Left kidney (tissue), 8 donors: ENCODE measurements at places on chromosomes 13 and 19.

- peak; percentile 46 for DNase-seq
These were observed 6.3 kb downstream of the PMIS2 start for GRCh38 chr19:35592226-35592625.

DNA sequence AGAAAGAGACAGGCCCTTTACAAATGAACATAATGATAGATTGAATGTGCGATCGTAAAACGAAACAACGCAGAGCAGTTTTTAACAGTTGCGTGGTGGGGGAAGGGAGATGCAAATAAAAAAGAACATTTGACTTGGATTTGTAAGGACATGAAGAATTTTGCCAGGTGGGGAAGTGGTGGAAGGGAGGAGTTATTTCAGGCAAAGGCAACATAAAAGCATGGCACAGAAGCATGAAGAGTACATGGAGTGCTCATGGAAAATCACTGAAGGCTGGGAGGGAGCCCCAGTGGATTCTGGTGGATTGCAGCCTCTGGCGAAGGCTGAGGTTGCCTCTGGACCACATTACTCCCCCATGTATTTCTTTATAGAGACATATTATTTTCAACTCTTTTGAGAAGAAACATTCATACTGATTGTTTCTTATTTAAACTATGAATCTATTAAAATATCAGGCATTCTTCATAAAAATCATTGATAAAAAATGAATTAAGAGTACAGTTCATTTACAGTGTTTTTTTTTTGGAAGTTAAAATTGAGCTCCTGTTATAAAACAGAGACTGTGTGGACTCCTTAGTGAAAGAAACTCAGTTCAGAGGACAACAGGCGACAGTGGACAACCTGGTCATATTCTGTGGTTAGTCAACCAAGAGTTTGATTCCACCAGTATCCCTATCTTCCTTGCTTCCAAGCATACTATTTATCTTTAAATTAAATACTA, 57.5 kb downstream of the STARD13 start:
- no peak for DNase-seq

- DNase-seq: no peak
These were observed 339.1 kb downstream of the FGF9 start for GRCh38 chr13:22009937-22010336.

- no peak for DNase-seq
These were observed 32.2 kb downstream of the ANKRD27 start for GRCh38 chr19:32642771-32643170.

- no peak for DNase-seq
These were observed 23.8 kb downstream of the PRAM1 start for GRCh38 chr19:8478598-8478997.

- no peak for DNase-seq
These were observed 8.9 kb downstream of the RTBDN start for GRCh38 chr19:12825254-12826131.

DNA sequence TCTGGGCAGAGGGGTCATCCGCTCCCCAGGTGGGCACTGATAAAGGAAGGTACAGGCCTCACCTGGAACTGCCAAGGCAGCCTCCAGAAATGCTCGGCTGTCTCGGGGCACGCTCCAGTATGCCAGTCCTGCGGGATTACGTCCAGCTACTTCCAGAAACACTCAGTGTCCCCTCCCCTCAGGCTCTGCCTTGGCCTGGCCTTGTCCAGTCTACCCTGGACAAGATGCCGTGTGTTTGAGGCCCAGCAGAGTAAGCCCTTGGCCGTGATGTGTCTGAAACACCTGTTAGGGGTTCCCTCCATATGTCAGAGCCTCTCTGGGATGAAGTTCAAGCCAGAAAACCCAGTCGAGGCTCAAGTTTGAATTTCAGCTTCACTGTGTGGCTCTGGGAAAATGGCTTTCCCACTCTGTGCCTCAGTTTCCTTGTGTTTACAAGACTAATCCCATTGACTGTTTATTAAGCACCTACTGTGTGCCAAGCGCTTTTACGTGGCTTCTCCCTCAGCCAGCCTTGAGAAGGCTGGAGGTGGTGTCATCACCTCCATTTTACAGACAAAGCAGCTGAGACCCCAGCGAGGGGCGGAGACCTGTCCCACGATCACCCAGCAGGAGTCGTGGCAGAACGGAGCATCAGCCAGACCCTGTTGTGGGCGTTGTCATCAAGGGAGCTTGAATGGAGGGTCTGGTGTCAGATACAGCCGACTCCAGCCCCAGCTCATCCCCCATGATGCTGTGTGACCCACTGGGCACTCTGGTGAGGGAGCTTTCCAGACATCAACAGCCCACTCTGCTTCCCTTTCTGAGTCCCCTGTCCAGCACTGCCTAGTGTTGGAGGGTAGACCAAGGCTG, 2.0 kb upstream of the PIK3R2 start:
- DNase-seq: no peak

DNA sequence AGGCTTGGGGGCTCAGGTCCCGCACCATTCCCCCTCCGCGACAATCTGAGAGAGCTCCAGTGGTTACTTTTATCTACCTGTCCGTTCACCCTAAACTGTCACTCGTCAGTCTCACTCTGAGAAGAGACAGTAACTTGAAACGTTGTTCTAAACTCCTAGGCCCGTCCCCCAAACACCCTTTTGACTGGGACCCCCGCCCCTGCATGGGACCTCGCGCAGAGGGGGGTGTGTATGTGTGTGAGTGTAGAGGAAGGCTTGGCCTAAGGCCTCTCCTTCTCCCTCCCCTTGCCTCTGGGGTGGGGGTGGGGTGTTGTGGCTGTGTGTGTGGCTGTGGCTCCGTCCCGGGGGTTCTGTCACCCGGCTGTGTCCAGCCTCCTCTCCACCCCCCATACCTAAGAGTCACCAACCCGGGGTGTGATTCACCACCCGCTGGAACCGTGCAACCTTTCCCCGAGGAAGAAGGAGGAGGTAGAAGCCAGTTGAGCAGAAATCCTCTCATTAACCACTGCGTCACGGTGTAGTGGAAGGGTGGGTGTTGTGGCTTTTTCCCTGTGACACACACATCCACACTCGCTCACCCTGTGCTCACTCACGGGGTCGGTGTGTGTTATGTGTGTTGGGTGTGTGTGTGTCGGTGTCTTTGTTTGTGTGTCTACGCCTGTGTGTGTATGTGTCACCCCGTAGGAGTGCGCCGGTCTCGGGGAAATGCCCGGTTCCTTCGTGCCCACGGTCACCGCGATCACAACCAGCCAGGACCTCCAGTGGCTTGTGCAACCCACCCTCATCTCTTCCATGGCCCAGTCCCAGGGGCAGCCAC, 2.4 kb downstream of the FOSB start:
- no peak for DNase-seq

GRCh38 chr19:45657520-45658167, 10.4 kb upstream of the GIPR start:
- no peak for DNase-seq

DNA sequence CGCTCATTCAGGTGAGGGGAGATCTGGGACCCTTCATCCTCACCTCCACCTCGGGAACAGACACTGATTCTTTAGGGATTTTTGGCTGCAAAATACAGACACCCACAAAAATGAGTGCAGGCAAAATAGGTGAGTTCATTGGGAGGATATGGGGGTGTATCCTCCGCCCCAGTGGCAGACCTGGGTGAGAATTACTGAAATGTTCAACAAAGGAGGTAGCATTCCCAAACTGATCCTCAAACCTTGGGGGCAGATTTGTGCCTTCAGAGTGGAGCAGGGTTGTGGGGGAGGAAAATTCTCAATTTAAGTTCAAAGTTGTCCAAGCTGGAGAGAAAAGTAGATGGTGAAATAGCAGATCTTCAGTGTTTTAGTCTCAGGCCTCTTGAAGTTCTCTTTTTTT, 31.3 kb upstream of the SIN3B start:
- DNase-seq: no peak

GRCh38 chr13:37226971-37227370, 121.5 kb upstream of the CSNK1A1L start:
- DNase-seq: no peak

DNA sequence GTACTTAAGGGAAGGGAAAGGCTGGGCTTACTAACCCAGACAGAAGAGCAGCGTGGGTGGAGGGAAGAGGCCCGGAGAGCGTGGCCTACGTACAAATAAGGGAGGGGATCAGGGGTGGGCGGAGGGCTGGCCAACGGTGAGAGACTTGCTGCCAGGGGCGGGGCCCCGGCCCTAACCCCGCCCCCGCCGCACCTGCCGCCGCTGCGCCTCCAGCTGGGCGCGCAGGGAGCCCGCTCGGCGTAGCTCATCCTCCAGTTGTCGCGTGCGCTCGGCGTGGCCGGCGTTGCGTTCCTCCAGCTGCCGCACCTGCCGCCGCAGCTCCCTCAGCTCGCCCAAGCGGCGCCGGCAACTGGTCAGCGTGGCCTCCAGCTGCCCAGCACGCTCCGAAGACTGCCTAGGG, 5.7 kb downstream of the HOOK2 start:
- no peak for DNase-seq

DNA sequence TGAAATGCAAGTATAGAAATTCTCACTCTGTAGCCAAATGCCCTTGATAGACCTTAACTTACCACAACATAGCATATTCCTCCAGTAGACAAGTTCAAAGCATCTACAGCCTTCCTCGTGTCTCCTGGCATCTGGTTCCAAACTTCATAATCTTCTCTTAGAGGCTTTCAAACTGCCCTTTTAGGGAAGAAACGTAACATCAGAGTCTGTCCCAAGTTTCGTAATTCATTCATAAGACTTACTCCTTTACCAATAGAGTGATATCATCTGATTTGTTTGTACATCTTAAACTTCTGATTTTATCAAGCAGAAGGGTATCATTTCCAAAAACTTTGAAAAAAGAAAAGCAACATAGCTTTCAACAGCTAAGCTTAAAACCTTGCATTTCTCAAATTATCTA, 137.4 kb downstream of the SPRY2 start:
- DNase-seq: no peak

DNA sequence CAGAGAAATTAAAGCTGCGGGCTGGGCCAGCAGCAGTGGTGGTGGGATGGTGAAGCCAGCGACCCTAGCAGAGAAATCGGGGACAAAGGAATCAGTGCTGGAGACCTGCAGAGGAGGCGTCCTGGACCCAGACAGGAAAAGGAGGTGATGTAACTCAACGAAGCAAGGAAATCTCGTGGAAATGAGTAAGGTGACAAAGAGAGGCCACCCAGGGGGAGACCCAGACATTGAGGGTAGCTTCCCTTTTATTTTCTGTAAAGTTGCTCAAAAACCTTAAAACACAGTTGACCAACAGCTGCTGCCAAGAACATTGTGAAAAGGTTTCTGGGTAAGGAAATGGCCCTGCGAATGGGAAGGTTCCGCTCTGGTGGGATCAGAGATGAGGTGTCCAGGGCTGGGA, 13.3 kb upstream of the RETN start:
- DNase-seq: no peak

GRCh38 chr19:54670576-54671357, 8.0 kb downstream of the LILRB4 start:
- no peak for DNase-seq

DNA sequence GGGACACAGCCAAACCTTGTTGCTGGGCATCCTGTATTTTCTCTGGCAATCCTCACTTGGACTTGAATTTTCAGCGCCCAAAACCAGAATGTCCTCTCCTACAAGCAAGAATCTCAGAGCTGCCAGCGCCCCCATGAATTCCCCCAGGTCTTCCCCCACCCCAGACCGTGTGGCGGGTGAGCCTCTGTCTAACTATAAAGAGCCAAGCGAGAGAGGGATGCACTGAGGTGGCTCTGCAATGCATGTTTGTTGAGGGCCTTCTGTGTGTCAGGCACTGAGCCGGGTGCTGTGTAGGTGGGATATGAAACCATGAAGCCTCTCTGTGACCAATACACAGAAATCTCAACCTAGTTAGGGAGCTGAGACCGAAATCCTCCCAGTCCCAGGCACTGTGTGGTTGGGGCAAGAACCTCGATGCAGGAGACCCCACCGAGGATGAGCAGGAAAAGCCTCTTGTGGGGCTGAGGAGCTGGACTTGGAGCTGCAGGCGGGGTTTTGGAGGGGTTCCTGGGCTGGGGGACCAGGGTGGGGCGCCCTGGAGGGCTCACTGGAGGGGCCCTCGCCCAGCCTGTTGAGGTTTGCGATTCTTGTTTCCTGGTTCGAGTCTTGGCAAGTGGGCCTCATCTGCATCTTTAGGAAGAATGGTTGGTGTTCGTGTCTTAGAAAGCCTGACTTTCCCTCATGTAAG, 12.4 kb upstream of the PROZ start:
- DNase-seq: no peak

GRCh38 chr13:30234619-30235162, 72.7 kb downstream of the KATNAL1 start:
- no peak for DNase-seq

- no peak for DNase-seq
These were observed 21.5 kb downstream of the C13orf46 start for GRCh38 chr13:113952151-113952982.

- no peak for DNase-seq
These were observed 26.5 kb downstream of the NUMBL start for GRCh38 chr19:40663695-40664692.

GRCh38 chr13:71457645-71458044, 409.4 kb downstream of the DACH1 start:
- DNase-seq: no peak

- no peak for DNase-seq
These were observed 94.6 kb upstream of the FARP1 start for GRCh38 chr13:98048265-98048664.

GRCh38 chr19:10882108-10882457, 10.7 kb downstream of the CARM1 start:
- DNase-seq: no peak

DNA sequence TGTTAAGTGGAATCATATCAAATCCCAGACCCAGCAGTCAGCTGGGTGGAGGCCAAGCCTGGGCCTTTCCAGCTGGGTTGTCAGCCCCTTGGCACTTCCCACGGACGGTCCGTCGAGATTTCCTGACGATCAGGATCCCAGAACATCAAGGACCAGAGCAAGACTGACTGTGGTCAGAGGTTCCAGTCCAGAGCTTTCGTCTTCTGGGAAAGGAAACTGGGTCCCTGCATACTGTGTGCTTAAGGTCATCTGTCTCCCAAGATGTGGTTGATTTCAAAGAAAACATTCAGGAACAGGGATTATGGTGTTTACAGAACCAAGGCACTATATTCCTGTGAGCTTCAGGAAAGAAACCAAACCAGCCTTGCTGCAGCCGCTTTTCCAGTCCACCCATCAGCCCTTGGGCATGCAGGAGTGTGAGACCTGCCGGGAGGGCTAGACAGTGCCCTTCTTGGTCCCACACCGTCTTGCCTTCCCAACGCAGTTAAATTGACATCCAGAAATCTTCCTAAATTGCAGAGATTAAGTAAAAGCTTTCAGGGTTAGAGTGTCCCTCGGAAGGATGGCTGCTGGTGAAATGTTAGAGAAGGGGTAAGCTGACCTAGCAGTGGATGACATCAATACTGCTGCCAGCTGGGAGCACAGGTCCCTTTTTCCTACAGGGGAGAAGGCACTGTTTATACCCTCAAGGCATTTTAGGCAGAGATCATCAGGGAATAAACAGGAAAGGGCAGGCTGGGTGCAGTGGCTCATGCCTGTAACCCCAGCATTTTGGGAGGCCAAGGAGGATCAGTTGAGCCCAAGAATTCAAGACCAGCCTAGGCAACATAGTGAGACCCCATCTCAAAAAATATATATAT, 5.0 kb upstream of the C19orf33 start:
- DNase-seq: no peak

GRCh38 chr19:44303976-44304568, 753 bp downstream of the ZNF235 start:
- DNase-seq: peak; percentile 12

GRCh38 chr19:34189917-34190425, 17.7 kb downstream of the LSM14A start:
- no peak for DNase-seq

- no peak for DNase-seq
These were observed 949 bp upstream of the ZNF260 start for GRCh38 chr19:36528921-36529518.
